PC-9 (cell line): ENCODE measurements at places on chromosomes 4 and X. TPM values are rescaled to one million over a fixed set of nuclear protein-coding genes. Genes with fewer than 3 reads are reported as not detected.

GRCh38 chr4:68987007-68987406 lies 35.4 kb upstream of the UGT2A3 start:
- no peak for DNase-seq
- no peak overlapping the region for H3K27ac ChIP-seq
- no peaks in the 10 kb centered on the region for H3K27me3 ChIP-seq
- no peaks in the 10 kb centered on the region for H3K4me1 ChIP-seq
- no peaks in the 10 kb centered on the region for H3K36me3 ChIP-seq

GRCh38 chr4:166312166-166312565 lies 439.1 kb downstream of the TLL1 start:
- no peak for DNase-seq
- no peaks in the 10 kb centered on the region for H3K36me3 ChIP-seq
- H3K27ac ChIP-seq = no peak overlapping the region
- no peaks in the 10 kb centered on the region for H3K4me1 ChIP-seq
- no peaks in the 10 kb centered on the region for H3K27me3 ChIP-seq
- no peak overlapping the region for H3K4me3 ChIP-seq

The TEX13B gene
- total RNA-seq = not detected in 2 replicates

The ZFX gene
- total RNA-seq = 39.1 and 39.6 TPM in 2 replicates

- H3K4me1 ChIP-seq = peaks cover 42% of the 10 kb centered on the region
- H3K4me3 ChIP-seq = no peak overlapping the region
- H3K36me3 ChIP-seq = peaks cover 14% of the 10 kb centered on the region; the same call in 1 of the 2 replicates
- H3K27me3 ChIP-seq = no peaks in the 10 kb centered on the region
These were observed 126.7 kb downstream of the CHRNA9 start for GRCh38 chr4:40461879-40462278.

The LAMP2 gene
- total RNA-seq = 92.4 and 123 TPM in 2 replicates

The IL9R gene
- 2.4 and 6.7 TPM in 2 replicates for total RNA-seq

The IL2RG gene
- not detected in 2 replicates for total RNA-seq

DNA sequence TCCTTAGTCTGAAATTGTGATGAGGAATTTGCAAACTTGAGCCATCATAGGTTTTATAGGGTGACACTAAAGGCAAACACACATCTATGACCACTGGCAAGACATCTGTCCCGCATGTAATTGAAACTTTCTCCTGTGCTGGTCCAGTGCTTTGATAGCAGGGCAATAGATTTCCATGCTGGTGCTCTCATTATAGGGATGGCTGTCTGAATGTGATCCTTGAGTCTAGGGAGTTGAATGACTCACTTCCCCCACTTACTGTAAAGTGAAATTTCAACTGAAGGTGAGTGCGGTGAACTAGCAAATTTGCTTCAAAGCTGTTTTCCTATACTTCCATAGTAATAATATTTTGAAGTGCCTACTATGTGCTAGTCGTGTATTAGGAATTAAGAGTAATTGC lies 1630.0 kb downstream of the STIM2 start:
- H3K4me1 ChIP-seq = no peaks in the 10 kb centered on the region
- no peak overlapping the region for H3K27ac ChIP-seq
- no peaks in the 10 kb centered on the region for H3K36me3 ChIP-seq
- no peak for DNase-seq
- no peak overlapping the region for H3K4me3 ChIP-seq

DNA sequence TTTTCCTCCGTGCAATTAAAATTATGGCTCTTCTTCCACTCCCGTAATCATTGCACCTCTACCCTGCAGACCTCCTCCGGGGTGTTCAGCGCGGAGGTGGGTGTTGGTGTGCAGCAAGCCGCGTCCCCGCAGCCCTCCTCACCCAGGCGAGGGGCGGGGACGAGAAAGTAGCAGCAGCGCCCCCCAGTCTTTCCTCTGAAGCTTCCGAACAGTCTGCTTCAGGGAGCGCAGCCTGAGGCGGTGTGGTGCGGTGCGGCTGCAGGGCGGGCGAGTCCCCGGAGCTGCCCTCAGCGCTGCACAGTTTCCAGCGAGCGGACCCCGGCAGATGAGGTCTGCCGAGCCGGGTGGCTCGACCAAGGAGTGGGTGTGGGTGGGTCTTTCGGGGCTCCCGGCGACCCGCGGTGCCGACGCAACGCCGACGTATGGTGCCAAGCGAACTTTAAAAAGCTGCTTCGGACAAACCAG lies at the start of gene FRAS1:
Gene FRAS1, plus strand, starts transcription at position 189 of the 465 bp plus-strand sequence. CDS start 687 bp downstream, outside the sequence.
- H3K27me3 ChIP-seq = no peaks in the 10 kb centered on the region
- H3K27ac ChIP-seq = peak within 1 kb of the TSS; percentile 12; the same call in 1 of the 2 replicates
- H3K4me1 ChIP-seq = no peaks in the 10 kb centered on the region
- DNase-seq = no peak

GRCh38 chr4:18343581-18343980 lies 322.0 kb upstream of the LCORL start:
- no peaks in the 10 kb centered on the region for H3K36me3 ChIP-seq
- H3K27ac ChIP-seq = no peak overlapping the region
- H3K27me3 ChIP-seq = no peaks in the 10 kb centered on the region
- no peak for DNase-seq
- H3K4me1 ChIP-seq = no peaks in the 10 kb centered on the region

DNA sequence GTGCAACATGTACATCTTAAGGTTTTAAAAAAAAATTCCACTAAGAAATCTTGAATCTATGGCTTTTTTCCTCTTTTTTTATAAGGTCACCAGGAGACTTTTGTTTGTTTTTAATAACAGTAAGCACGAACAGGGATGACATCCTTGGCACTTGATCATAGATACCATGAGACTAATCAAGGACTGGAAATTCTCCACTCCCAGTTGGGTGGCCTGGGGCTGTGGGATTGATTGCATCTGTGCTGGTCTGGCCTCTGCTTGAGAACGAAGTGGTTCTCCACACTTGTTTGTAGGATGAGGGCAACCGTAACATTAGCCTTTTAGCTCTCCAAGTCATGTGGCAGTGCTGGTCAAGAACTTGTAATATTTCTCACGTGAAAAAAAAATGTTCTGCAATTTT lies 35.4 kb downstream of the SNX25 start:
- no peak overlapping the region for H3K27ac ChIP-seq
- no peaks in the 10 kb centered on the region for H3K36me3 ChIP-seq
- no peaks in the 10 kb centered on the region for H3K27me3 ChIP-seq
- H3K4me1 ChIP-seq = no peaks in the 10 kb centered on the region

GRCh38 chrX:13078739-13079444 lies 34.5 kb upstream of the FAM9C start:
- H3K4me3 ChIP-seq = no peak overlapping the region
- DNase-seq = no peak
- H3K27ac ChIP-seq = no peak overlapping the region
- no peaks in the 10 kb centered on the region for H3K4me1 ChIP-seq
- no peaks in the 10 kb centered on the region for H3K36me3 ChIP-seq

The TKTL1 gene
- not detected in 2 replicates for total RNA-seq

DNA sequence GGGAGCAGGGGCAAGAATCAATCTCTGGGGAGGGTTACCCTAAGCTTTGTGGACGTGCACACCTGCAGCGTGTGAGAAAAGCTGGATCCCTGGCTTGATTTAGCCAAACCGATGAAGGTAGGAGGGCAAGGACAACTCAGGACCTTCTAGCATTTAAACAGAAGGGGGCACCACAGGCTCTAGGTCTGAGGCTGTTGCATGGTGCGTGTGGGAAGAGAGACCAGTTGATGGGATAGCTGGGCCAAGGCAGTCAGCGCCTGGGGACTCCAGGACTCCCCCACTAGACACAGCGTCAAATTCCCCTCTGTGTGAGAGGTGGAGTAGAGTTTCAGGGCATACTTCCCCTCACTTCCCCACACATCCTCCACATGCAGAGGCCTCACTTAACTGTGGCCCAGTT lies 4.3 kb downstream of the GABRQ start:
- H3K4me1 ChIP-seq = no peaks in the 10 kb centered on the region
- H3K36me3 ChIP-seq = no peaks in the 10 kb centered on the region
- no peaks in the 10 kb centered on the region for H3K27me3 ChIP-seq
- no peak overlapping the region for H3K27ac ChIP-seq
- H3K4me3 ChIP-seq = no peak overlapping the region

- no peak overlapping the region for H3K27ac ChIP-seq
- H3K27me3 ChIP-seq = peaks cover 11% of the 10 kb centered on the region; the same call in 1 of the 2 replicates
- H3K4me3 ChIP-seq = peak overlapping the region; percentile 62
- peaks cover 5% of the 10 kb centered on the region; the same call in 1 of the 2 replicates for H3K4me1 ChIP-seq
These were observed 2.4 kb upstream of the FGFRL1 start for GRCh38 chr4:1008840-1009541.

The SCD5 gene
- total RNA-seq = 34.3 and 41.1 TPM in 2 replicates

DNA sequence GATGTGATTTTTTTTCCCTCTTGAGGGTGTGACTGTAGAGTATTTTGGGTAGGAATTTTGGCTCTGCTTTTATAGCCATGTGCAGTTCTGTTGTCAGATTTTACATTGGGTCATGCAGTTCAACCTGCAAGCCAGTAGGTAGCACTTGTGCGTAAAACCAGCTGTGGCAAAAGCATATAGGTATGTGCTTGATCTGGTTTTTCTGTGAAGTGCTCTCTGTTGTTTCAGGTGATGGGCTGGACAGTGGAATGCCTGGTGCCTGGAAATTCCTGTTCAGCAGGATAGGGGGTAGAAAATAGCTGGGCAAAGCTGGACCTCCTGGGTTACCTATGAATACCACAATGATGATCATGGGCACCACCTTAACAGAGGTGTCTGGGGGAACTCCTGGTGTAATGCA lies 584.2 kb upstream of the PCDH10 start:
- no peaks in the 10 kb centered on the region for H3K36me3 ChIP-seq
- DNase-seq = peak; percentile 45
- no peak overlapping the region for H3K4me3 ChIP-seq
- no peaks in the 10 kb centered on the region for H3K27me3 ChIP-seq
- H3K27ac ChIP-seq = no peak overlapping the region

GRCh38 chr4:38493066-38493465 lies 170.9 kb upstream of the KLF3 start:
- H3K4me1 ChIP-seq = 0 out of 2 replicates have a peak, but pooled peaks cover 6% of the 10 kb centered on the region
- no peak for DNase-seq
- no peaks in the 10 kb centered on the region for H3K36me3 ChIP-seq
- no peak overlapping the region for H3K27ac ChIP-seq

GRCh38 chrX:19005909-19006308 lies 22.0 kb upstream of the PHKA2 start:
- DNase-seq = no peak
- no peak overlapping the region for H3K4me3 ChIP-seq
- H3K27ac ChIP-seq = no peak overlapping the region
- H3K4me1 ChIP-seq = no peaks in the 10 kb centered on the region
- H3K27me3 ChIP-seq = no peaks in the 10 kb centered on the region

- H3K4me1 ChIP-seq = no peaks in the 10 kb centered on the region
- no peak for DNase-seq
- H3K27ac ChIP-seq = no peak overlapping the region
- no peaks in the 10 kb centered on the region for H3K27me3 ChIP-seq
- H3K36me3 ChIP-seq = no peaks in the 10 kb centered on the region
These were observed 9.3 kb downstream of the ZXDA start for GRCh38 chrX:57900975-57901374.

DNA sequence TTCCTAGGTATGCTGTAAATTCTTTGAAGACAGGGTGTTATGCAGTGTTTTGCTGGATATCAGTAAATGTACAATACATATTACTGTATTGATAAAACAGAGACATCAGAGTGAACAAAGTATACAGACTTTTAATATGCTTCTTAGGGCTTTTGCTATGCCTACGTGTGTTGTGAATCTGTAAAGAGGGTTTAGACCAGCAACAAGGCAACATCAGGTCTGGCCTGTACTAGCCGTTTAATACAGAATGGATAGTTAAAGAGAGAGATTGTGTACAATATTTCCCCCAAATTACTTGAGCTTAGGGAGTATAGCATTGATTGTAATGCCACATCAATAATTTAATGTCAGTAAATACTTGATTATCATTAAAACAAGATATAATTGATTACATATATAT lies 75.2 kb downstream of the PAQR3 start:
- no peaks in the 10 kb centered on the region for H3K4me1 ChIP-seq
- no peak overlapping the region for H3K4me3 ChIP-seq
- no peak overlapping the region for H3K27ac ChIP-seq
- H3K36me3 ChIP-seq = no peaks in the 10 kb centered on the region
